ENCODE measurements at places on chromosomes 16 and 17.

DNA sequence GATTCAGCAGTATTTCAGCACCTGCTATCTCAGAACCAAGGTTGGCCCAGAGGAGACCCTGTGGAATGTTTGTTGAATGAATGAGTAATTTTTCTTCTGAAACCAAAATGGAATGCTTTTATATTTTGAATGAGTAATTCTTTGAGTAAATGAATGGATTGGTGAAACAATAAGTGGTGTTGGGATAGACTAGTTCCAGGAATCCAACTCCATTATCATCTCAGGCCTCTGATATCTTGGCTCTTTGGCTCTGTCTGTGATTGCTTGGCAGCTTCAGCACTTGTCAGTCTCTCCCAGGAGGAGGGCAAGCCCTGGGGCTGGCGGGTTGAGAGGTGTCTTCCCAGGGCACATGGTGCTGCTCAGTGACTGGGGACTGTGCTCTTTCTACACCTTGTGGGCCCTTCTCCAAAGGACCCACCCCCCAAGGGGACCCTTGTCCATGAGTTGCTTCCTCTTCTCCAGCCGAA, 284.4 kb upstream of the FOXF1 start:
- DNase-seq: no peak

DNA sequence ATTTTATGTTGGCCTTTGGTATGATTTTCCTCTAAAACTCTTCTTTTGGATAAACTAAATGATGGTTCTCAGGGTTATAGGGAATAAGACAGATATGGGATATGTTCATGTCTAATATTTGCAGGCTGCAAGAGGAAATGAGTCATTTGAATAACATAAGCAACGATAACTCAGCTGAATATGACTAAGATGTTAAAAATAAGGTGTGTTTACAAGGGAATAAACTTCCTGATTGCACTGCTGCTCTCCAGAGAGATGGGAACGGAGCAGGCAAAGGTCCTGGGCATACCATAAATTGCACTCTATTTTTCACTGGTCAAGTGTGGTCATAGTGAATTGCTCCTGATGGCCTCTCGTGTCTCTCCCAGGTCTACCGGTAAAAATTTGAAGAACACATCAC, 666.2 kb downstream of the TOX3 start:
- no peak for DNase-seq

DNA sequence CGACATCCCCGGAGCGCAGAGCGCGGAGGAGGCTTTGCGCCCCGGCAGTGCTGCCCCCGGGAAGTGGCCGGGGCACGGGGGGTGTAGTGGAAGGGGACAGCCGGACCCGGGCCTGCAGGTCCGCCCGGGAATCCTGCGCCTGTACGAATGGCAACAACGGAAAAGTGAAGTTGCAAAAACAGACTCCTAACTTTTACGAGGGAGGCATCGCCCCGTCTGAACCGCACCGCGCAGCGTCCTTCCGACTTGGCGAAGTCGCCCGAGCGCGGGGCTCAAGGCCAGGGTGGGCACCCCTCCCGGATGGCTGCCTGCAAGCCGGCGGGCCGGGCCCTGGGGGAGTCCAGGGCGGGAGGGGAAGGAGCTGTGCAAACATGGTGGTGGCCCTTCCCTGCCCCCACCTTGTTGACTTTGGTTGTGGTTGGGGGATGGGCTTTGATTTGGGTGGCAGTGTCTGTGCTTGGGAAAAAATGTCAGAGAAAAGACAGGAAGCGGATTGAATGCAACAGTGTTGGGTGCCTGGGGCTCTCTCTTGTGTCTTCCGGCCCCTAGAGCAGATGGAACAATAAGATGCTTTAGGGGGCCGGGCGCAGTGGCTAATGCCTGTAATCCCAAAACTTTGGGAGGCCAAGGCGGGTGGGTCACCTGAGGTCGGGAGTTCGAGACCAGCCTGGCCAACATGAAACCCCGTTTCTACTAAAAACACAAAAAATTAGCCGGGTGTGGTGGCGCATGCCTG, 675 bp downstream of the RNF213 start:
- no peak for DNase-seq

- no peak for DNase-seq
These were observed 416 bp downstream of the METTL26 start for GRCh38 chr16:635573-636205.

DNA sequence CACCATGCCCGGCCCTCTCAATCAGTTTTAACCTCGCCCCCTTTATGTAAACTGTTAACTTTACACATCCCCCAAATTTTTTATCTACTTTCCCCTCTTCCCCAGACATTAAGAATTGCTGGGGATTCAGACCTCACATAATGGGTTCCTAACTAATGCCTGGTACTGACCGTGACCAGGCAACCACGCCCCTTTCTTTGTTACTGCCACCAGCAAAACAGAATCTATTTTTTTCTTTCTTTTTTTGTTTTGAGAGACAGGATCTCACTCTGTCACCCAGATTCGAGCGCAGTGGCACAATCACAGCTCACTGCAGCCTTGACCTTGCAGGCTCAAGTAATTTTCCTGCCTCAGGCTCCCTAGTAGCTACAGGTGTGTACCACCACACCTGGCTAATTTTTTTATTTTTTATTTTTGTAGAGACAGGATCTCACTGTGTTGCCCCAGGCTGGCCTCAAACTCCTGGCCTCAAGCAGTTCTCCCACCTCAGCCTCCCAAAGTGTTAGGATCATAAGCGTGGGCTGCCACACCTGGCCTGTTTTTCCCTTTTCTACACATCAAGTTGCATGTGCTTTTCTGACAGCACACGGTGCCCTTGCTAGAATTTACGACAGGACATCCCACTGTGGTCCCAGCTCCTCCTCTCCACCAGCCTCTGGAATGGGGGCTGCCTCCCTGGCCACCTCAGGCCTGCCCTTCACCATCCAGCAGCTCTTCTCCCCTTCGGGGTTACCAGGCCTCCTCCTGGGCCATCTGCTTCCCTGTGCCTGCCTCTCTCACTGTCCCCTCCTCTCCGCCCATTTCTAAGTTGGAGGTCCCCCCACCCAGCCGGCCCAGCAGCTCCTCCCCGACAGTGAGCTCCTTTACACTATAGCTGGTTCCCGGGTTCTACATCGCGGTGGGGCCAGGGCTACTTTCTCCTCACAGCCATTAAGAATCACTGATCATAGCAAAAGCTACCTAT, 10.8 kb downstream of the CPNE2 start:
- no peak for DNase-seq

GRCh38 chr17:27379888-27380533, 76.2 kb upstream of the KSR1 start:
- no peak for DNase-seq

DNA sequence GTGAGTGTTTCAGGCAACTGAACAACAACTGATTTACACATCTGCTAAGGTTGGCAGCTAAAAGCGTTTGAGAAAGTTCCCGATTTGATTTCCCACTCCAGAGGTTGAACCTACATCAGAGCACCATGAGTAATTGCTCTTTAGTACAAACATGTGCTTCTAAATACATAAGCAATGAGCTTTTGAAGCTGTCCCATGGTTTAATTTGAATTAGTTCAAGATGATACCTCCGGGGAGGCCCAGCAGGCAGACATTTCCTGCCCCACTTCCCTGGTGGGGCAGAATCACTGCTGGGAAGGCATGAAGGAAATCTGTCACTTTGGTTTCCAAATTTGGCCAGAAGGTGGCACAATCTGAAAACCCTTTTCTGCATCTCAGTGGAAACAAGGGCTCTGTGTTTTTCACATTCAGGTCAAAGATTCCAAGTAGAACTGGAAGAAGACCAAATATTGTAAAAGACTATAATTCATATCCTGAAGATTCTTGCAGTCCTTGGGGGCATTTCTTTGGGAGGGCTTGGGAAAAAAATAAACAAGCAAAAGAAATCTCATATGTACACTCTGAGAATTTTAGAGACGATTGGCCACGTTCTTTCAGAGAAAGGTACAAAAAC, 176.2 kb upstream of the FAM20A start:
- DNase-seq: no peak

GRCh38 chr17:2484876-2485275, 26.8 kb downstream of the METTL16 start:
- no peak for DNase-seq

GRCh38 chr16:66740533-66740932, 10.9 kb downstream of the DYNC1LI2 start:
- no peak for DNase-seq

GRCh38 chr16:26889740-26890139, 177.0 kb upstream of the C16orf82 start:
- no peak for DNase-seq

GRCh38 chr17:38559051-38559879, 46.5 kb downstream of the SRCIN1 start:
- DNase-seq: peak; percentile 79

- no peak for DNase-seq
These were observed 773 bp downstream of the SYNGR3 start for GRCh38 chr16:1990351-1991134.

- no peak for DNase-seq
These were observed 717.0 kb upstream of the RBFOX1 start for GRCh38 chr16:6615636-6616035.

- DNase-seq: no peak
These were observed at the start of gene OTOA for GRCh38 chr16:21663889-21664647. TSS of gene OTOA (plus strand) at chr16:21663968. CDS start at chr16:21678515, 14,547 bp downstream.

DNA sequence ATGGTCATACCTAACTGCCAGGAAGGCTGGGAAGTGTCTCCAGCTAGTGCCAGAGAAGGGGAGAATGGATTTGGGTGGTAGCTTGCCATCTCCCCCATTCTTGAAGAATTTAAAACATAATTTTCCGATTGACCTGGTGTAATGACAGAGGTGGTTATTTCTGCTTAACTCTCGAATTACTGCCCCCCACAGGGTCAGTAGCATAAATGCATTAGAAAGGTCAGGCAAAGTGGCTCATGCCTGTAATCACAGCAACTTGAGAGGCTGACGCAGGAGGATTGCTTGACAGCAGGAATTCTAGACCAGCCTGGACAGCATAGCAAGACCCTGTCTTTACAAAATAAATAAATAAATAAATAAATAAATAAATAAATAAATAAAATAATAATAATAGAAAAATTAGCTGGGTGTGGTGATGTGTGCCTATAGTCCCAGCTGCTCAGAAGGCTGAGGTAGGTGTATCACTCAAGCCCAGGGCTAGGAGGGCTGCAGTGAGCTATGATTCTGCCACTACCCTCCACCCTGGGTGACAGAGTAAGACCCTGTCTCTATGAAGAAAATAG, 27.5 kb downstream of the TMC7 start:
- no peak for DNase-seq

DNA sequence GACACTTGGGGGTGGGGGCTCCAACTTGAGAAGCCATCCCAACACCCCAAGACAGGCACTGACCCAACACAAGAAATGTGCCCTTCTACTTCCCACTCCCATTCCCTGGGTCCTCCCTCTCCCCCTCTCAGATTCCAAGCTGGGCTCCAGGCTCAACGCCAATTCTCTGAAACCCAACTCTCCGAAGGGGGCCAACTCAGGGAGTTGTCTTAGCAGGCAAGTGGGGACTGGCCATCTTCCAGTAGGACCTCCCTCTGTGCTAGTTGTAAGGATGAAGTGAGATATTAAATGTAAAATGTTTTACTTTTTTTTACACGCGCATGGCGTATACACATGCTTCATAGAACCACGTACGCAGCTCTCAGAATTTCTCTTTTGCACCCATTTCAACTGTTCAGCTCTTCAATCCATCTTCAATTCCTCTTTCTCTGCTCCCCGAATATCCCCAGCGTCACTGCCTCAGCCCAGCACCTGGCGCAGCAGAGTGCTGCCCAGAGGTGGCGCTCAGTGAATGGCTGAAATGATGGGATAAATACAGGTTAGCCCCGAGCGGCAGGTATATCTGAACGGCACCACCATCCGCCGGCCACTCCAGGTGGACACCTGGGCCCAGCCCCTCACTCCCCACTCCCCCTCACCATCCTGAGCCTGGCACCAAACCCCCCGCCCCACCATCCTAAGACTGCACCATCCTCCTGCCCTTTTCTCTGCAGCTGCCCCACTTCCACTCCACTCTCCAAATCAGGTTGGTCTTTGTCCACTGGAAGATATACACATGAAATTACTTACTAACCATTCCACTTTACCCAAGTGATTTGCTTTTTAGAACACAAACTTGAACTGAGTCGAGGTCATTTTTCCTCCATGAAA, 43.9 kb upstream of the TNRC6C start:
- DNase-seq: no peak

DNA sequence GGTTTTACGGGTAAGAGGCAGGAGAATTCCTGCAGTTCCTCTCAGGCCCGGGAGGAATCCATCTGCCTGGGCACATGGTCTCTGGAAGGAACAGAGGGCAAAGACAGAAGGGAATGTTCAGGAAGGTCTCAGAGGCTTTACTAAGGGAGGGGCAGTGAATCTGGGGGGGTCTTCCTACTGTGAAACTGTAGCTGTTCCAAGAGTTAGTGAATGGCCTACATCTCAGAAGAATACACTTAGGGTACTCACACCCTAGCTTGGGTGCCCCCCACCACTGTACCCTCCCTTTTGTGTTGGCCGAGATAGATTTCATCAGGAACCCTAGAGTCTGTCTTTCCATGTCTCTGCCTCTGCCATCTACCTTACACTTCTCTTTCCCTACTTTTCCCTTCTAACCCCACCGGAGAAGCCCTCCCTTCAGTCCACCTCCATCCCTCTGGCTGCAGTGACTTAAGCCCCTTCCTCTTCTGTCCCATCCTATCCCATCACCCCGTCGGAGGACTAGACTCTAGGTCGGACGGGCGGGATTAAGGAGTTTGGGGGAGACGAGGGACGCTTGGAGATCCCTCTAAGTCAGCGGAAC, 316 bp downstream of the DLG4 start:
- DNase-seq: no peak

GRCh38 chr17:28735242-28735722, 6.7 kb downstream of the NEK8 start:
- no peak for DNase-seq

- no peak for DNase-seq
These were observed 7.3 kb downstream of the SPATA2L start for GRCh38 chr16:89693931-89694783.

DNA sequence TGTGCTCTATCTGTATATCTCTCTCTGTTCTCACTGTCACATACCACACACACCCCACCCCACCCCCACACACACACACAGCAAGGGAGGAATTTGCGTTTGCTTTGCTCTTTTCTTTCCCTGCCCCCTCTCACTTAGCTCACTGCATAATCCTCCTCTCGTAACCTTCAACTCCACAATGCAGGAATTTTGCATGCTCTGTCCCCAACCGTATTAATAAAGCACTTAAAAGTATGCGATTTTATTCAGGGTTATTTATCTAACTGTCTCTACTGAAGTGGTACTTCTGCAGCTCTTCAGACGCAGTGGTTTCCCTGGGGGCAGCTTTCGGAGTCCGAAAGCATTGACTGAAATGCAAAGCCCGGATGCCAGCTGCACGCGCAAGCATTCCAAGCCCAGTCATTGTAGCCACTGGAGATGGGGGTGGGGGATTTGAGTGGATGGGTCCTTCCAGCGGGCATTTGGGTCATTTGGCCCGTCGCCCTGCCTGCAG, 105.4 kb upstream of the RBFOX1 start:
- DNase-seq: no peak

DNA sequence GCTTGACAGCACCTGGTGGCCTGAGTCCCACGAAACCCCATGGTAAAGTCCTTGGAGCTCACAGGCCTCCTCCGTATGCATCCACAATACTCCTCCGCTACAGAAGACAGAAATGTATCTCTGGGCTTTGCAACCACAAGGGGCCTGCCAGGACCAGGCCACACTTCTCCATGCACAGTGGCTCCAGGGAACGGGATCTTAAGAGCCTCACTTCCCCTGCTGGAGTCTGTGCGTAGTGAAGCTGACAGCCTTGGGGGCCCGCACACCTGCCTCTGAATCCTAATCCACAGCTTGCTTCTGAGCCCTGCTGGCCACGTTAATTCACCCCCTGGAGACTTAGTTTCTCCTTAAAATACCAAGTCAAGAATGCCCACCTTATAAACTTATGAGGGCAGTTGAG, 125.7 kb downstream of the COPRS start:
- DNase-seq: no peak
